ENCODE measurements at places on chromosomes 16 and 17.

DNA sequence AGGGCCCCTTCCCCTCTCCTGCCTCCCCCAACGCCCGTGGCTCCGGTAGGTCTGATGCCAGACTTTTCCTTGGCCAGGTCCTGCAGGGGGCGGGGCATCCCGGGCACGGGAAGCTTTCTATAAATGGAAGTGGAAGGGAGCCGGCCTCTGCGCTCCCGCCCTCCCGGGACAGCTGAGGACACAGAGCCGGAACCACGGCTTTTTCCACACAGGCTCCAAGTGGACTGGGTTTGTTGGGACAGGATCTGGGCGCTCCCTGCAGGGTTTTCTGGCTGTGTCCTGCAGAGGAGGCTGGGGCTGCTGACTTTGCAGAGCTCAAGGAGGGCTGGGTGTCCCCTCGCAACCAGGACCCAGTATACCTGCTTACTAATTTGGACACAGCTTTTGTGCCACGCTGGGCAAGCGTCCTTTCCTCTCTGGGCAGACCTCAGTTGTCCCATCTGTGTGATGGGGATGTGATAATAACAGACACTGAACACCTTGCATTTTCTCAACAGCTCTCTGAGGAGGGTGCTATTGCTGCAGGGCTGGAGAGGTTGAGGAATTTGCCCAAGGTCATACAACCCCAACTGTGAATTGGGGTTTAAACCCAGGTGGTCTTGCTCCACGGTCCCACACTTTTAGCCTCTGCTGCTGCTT is 1.8 kb downstream of the TNS4 start:
- no peak for DNase-seq

DNA sequence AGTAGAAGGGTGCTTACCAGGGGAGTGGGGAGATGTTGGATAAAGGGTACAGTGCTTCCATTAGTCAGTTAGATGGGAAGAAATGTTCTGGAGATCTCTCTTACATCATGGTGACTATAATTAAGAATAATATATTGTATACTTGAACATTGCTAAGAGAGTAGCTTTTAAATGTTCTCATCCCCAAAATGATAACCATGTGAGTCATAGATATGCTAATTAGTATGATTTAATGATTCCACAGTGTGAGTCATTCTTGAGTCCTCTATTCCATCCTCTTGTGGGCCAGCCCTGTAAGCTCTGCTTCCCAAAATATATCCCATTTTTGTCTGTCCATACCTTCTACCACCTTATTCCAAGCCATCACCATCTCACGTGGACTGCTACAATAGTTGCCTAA is 80.6 kb upstream of the CDH11 start:
- no peak for DNase-seq

- no peak for DNase-seq
Observed at GRCh38 chr16:67718668-67719047, 458 bp downstream of the GFOD2 start.

GRCh38 chr16:76780556-76780955 is 410.4 kb upstream of the MON1B start:
- DNase-seq: no peak

GRCh38 chr17:75404731-75405364 is 630 bp downstream of the GRB2 start:
- DNase-seq: peak; percentile 50
